ENCODE measurements at places on chromosomes 16 and 17.
A peak's percentile ranks its signal among the peaks of the same experiment; 100 is the strongest.

DNA sequence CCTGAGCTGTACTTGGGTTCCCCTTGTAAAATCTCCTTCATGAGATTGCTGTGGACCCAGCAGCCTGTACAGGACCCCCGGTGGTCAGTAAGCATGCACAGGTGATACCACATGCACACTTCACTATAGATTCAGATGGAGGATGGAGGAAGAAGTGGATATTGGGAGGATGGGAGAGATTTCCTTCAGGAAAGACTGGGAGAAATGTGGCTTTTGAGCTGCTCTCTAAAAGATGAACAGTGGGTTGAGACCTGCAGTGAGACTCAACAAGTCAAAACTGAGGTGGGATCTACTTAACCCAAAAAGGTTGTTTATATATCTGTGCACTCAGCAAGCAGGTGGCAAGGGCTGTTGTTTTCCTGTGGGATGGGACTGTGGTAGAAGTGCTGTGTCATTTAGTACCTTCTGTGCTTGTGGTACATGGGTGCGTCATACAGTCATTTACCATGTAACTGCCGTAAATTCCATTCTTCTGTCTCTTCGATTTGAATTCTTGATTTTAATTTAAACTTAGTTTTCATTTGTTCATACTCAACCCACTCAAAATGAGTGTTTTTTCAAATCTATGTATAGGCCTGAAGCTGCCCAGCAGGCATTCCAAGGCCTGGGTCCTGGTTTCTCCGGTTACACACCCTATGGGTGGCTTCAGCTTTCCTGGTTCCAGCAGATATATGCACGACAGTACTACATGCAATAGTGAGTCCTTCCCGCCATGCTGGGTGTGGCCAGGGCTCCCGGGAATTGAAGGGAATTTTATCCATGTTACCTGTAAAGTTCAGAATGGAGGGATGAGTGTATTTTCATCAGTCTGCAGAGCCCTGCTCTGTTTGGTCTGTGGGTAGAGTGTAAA, 6.9 kb downstream of the HERPUD1 start:
- no peak for DNase-seq

GRCh38 chr16:50152351-50152806, 727 bp upstream of the TENT4B start:
- no peak for DNase-seq

DNA sequence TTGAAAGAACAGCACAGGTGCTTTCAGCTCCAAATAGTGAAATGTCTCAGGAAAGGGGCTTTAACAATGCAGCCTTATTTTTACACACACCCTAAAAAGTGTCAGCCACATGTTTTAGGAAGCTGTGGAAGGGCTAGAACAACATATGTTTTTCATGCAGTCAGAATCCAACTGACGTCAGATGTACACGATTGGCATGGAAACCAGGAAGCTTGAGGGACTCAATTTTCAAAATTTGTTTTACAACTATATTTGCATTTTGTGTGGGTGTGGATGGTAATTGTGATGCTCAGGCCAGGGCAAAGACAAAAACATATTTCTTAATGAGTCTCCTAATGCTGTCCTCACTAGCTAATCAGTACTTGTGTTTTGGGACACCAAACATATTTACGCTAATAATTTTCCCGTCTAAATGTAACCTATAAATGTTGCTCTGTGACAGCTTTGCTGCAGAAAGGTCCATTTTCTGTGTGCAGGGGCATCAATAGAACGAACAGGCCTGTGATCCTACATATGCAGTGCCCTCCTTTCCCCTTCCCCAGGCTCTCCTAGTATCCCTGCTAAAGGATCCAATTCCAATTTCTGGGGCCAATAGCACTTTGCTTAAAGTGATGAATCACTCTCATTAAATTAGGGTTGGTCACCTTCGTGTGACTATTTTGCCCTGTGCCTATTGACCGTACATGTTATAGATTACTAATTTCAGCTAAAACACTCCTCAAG, 434.0 kb upstream of the CDH5 start:
- DNase-seq, result no peak

DNA sequence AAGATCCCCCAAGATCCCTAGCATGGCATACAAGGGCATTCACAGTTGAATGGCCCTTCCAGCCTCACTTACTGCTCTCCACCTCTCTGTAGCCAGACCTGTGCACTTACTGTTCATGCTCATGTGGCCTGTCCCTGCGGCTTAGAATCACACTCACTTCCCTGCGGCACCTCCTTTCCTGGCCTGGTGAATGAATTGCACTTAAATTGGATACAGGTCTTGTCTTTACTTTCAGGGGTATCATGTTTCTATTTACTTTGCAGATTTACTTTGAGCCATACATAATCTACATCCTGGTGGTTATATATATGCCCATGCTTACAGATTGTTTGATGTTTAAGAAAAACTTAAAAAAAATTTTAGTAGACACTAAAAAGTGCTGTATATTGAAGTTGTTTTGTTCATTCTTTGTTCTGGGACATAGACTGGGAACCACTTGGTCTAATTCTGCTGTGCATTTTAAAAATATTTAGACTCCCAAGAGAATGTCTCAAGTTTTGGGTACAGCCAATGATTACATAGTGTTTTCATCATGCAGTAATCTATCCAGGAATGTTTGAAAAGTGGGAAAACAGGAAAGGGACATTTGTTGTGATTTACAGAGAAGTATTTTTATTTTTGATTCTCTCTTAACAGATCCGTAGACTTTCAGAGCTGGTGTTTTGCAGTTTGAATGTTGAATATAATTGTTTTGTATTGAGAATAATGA, 63.9 kb downstream of the NUP88 start:
- DNase-seq, result no peak

DNA sequence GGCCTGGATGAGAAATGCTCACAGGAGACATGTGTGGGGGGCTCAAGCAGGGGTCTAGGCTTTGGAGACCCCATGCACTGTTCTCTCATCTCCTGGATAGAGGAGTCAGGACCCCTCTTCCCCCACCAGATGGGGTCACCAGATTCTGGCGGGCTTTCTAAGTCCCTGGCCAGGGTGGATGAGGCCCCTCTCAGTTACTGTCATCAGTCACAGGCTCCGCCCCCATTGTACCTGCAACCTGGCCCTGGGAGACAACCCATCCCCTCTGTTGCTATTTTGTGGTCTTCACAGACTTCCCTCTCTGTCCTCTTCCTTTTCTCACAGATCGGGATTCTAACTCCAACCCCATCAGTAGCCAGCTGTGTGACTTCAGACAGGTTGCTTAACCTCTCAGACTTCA, 33.5 kb upstream of the NDRG4 start:
- no peak for DNase-seq

DNA sequence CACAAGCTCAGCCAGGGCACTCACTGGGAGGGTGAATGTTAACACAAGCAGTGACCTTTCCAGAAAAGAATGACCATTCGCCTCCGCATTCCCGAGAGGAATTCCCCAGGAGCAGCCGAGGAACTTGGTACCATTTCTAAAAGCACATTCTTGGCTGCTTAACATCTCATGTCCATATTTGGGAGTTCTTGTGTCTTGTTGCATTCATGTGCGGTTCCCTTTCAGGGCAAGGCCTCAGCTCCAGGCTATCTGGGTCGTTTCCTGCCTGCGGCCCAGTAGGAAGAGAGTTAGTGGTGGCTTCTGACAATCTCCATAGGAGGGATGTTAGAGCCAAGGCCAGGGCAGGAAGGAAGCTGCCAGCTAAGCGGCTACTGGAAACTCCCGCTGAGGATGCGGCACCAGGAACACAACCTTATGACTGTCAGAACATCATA, 27.8 kb upstream of the MEAK7 start:
- DNase-seq, result peak; percentile 96

- DNase-seq, result no peak
Observed at GRCh38 chr16:72569677-72570076, 397.7 kb upstream of the PMFBP1 start.

GRCh38 chr16:27564224-27564623, 14.3 kb downstream of the KATNIP start:
- no peak for DNase-seq

All from H4 (cell line).